NCI-H82 (cell line): ENCODE measurements at places on chromosomes 7 and 10.

GRCh38 chr10:4373612-4374011 is 452.4 kb upstream of the AKR1E2 start:
- DNase-seq = no peak

DNA sequence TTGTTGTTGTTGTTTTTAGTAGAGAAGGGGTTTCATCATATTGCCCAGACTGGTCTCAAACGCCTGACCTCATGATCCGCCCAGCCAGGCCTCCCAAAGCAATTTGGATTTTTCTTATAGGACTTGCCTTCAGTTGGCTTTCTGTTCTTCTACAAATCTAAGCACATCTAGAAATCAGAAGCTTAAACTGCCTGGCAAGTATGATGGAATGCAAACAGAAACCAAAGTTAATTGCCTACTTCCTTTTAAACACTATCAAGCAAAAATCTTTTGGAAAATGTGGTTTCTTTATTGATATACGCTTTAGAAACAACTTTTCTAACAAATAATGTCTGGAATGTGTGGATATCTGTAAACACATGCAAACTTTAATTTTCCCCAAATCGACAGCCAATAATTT is 64.9 kb downstream of the USP6NL start:
- DNase-seq = no peak

GRCh38 chr10:44845361-44846175 is 65.6 kb upstream of the TMEM72 start:
- no peak for DNase-seq

- DNase-seq = no peak
Observed at GRCh38 chr7:155852426-155853301, 40.4 kb upstream of the SHH start.

GRCh38 chr7:92848441-92848840 is 12.1 kb upstream of the CDK6 start:
- peak; percentile 4 for DNase-seq

- DNase-seq = no peak
Observed at GRCh38 chr7:150341263-150342120, at the start of gene RARRES2. TSS of gene RARRES2 (minus strand) at chr7:150341629. CDS start at chr7:150340609, 1,020 bp downstream.

GRCh38 chr10:119302591-119303253 is 95.4 kb downstream of the GRK5 start:
- no peak for DNase-seq

DNA sequence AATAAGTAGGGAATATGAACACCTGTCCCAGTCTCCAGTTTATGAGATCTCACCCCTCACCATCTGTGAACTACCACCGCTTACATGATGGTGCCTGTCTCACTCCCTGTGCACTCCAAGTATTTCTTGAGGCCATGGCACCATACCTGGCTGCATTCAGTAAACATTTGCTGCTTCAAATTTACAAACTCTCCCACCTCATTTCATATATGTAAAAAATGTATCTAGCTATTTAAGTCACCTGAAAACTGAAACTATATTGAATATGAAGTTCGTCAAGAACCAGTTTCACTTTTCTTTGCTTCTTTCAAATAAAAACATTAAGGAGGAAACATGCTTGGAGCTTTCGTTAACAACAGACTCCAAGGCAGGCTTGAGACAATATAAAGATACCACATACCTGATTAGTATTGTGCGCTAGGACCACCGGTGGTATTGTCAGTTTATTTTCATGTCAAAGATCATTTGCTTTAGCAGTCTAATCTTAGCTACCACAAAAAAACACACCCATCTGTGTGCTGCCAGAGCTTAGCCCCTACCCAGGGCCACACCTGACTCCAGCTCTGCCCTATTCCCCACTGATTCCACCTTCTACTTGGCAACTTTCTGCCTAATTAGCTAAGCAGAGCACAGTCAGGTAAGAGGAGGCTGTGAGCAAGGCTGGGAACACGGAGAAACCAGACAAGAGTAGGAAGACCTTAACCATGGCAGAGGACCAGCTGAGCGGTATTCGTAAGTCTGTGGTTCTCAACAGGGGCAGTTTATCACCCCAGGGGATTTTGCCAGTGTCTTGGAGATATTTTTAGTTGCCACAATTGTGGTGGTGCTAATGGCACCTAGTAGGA is 92.0 kb downstream of the ZFAND4 start:
- DNase-seq = no peak

DNA sequence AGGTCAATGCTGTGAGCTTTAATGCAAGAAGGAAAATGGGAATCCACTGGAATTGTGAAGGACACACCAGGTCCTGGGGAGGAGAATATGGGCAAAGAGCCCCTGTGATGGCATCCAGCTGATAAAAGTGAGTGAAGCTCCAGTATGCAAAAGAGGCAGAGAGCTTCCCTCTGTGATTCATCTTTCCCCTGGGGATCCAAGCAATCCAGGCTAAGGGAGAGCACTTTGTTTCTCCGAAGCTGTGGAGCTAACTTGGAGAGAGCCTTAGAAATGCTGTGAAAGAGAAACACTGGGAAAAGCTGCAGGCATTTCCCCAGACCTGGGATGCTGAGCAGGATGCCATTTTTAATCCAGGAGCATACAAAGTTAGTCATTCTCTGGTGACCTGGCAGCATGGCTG is 489.5 kb downstream of the SH2D4B start:
- no peak for DNase-seq

GRCh38 chr7:136884492-136884891 is 16.0 kb downstream of the CHRM2 start:
- no peak for DNase-seq

- DNase-seq = no peak
Observed at GRCh38 chr7:43311052-43311451, 198.6 kb downstream of the HECW1 start.

- DNase-seq = no peak
Observed at GRCh38 chr7:134180376-134180775, 53.2 kb downstream of the LRGUK start.

DNA sequence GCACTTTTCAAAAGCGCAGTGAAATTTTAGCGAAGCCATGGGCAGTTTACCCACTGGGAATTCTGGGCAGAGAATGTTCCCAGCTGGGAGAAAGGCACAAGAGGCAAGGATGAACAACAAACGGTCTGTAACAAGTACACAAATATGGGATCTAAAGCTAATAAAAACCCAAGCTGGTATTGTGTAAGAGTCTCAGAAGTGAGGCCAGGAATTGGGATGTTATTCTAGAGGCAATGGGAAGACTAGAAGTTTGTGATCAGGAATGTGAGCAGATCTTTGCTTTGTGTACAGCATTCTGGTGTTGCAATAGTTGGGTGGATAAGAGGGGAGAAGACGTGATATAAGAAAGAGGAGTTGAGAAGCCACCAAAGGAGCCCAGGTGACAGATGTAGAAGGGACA is 15.0 kb downstream of the FZD9 start:
- DNase-seq = no peak

- no peak for DNase-seq
Observed at GRCh38 chr10:3787816-3788215, 2.8 kb upstream of the KLF6 start.

DNA sequence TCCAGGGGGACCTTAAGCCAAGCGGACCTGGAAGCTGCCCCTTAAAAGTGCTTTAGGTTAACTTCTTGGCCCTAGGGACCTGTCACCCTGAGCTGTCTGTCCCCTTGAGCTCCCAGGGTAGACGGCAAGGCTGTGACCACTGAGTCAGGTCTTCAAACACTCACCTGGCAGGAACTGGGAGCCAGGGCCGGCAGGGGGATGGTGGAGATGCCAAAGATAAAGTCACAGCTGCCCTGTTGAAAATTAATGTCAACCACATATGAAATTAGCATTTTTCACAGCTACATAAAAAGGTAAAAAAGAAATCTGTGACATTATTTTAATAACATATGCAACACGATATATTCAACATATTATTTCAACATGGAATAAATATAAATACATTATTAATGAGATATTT is 271.0 kb downstream of the GFRA1 start:
- DNase-seq = no peak

DNA sequence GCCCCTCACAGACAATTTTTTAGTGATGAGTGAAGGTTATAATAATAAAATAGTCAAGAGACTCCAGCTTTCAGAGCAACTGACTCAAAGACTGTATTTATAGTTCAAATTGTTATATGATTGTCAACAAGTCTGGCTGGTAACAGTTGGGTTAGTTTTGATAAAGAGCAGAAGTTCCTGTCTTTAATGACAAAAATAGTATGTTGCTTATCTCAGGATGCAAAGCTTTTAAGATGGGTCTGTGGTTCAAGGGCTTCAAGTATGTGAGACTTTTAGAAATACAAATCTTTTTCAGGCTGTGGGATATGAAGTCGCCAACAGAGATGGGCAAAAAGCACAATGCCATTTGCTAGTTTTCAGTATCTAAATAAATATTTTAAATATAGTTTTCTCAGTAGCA is 118.4 kb downstream of the ABCA13 start:
- no peak for DNase-seq

GRCh38 chr10:13695588-13695987 is 108.8 kb downstream of the PRPF18 start:
- no peak for DNase-seq

- DNase-seq = no peak
Observed at GRCh38 chr7:132443761-132444520, 132.3 kb downstream of the PLXNA4 start.

GRCh38 chr10:132100091-132100481 is 34.3 kb downstream of the JAKMIP3 start:
- no peak for DNase-seq

- DNase-seq = no peak
Observed at GRCh38 chr10:8577686-8578085, 523.2 kb downstream of the GATA3 start.

- no peak for DNase-seq
Observed at GRCh38 chr10:113736576-113736975, 14.9 kb upstream of the PLEKHS1 start.

- no peak for DNase-seq
Observed at GRCh38 chr7:30970074-30970473, 6.3 kb downstream of the GHRHR start.

DNA sequence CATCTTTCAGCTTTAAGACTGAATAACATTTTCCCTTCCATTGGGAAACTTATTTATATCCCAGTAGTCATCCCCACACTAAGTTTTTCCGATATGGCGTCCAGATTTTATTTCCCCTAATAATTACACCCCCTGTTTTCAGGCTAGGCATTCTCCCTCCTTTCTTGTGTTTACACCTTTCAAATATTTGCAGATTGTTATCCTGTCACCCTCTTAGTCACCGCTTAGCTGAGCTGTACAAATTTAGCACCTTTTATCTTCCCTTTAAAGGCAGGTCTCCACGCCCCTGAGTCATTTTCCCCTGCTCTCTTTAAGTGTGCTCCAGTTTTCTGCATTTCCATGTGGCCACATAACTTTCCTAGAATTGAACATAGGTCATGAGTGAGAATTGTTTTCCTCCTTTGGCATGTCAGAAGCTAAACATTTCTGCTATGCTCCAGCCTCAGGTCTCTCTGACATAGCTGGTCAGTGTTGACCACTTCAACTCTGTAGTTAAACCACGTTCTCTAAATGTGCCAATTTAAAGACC is 47.4 kb downstream of the LRRC4 start:
- DNase-seq = no peak

GRCh38 chr10:93703841-93704240 is 1.4 kb upstream of the FRA10AC1 start:
- DNase-seq = peak; percentile 0

DNA sequence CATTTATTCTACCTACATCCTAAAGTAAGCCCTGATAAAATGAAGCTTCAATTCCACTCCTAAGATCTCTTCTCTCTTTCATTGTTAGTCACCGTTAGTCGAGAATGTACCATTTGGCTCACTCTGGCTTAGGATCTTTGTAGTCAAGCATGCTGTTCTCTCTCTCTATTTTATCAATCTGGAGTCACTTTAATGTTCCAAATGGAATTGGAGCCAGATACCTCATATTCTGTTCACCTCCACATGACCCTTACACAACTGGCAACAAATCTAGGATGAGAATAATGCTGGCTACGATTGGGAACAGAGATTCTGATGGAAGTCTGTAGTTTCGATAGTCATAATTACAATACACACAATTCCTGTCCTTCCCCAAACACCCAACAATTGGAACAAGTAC is 213.7 kb downstream of the TWIST1 start:
- DNase-seq = no peak

GRCh38 chr10:73625004-73625883 is 16.0 kb downstream of the MYOZ1 start:
- peak; percentile 57 for DNase-seq

DNA sequence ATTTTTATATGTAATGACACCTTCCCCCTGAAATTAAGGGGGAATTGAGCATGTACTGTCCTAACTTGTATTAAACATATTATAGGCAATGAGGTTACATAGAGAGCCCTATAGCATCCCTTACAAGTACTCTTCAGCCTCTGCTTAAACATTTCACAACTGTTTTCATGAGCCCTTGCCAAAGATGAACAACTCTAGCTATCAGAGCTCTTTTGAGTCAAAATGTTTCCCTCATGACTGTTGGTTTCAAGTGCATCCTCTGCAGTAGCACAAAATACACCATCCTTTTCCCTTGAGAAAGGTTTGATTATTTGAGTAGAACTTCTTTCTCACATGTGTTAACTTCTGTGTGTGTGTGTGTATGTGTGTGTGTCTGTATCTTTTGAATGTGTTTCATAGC is 1157.6 kb upstream of the CELF2 start:
- no peak for DNase-seq

DNA sequence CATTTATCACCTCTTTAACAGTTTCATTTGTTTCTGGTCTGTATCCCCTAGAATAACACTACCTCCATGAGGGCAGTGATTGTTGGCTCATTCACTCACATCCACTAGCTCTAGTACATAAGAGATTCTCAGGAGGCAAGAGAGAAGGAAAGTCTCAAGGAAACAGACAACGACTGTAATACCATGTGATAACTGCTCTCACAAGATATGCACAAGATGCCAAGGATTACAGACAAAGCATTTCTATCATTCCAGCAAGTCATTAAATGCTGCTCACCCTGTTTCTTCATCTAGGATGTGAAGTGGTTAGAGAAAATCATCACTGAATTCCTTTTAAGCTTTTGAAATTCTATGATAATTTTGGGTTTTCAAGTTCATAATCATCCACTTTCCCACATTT is 115.3 kb downstream of the HIBADH start:
- DNase-seq = no peak

- DNase-seq = no peak
Observed at GRCh38 chr7:90821961-90822620, 226.0 kb downstream of the CDK14 start.

DNA sequence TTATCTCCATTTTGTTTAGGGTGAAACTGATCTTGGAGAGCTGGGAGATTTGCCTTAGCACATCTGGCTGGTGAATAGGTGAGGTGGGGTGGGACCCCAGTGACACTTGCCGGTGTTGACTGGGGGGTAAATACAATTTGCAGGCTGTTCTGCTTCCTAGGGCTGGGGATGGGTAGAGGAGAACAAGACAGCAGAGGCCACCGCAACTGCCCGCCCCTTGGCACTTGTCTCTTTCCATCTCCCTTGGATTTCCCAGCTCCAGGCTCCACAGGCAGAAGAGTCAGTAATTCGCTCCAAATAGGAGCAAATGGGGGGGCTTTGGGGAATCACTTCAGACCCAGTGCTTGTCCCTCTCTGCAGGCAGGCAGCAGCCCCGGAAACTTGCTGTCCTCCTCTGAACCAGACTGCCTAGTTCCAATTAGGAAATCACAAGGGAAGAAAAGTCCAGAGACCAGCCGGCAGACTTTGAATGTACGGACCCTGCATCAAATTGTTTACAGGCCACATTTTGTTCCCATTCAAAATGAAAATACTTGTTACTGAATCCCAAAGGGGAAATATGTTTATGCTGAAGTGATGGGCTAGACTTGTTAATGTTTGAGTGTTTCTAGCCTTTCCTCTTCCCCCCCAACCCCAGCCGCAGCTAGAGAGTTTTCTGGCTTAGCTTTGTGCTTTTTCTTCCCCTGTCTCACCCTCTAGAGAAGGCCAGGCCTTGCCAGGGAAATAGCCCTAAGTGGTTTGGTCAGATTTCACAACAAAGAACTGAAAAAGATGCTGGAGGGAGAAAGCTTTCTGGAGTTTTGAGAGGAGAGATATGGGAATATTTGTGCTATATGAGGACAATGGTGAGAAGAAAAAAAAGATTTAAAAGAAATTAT is 10.0 kb upstream of the INPP5F start:
- no peak for DNase-seq
